ENCODE measurements at places on chromosomes 16 and 17. TPM values are rescaled to one million over a fixed set of nuclear protein-coding genes. Genes with fewer than 3 reads are reported as not detected.

CD300LB gene
- polyA plus RNA-seq, result not detected

DNA sequence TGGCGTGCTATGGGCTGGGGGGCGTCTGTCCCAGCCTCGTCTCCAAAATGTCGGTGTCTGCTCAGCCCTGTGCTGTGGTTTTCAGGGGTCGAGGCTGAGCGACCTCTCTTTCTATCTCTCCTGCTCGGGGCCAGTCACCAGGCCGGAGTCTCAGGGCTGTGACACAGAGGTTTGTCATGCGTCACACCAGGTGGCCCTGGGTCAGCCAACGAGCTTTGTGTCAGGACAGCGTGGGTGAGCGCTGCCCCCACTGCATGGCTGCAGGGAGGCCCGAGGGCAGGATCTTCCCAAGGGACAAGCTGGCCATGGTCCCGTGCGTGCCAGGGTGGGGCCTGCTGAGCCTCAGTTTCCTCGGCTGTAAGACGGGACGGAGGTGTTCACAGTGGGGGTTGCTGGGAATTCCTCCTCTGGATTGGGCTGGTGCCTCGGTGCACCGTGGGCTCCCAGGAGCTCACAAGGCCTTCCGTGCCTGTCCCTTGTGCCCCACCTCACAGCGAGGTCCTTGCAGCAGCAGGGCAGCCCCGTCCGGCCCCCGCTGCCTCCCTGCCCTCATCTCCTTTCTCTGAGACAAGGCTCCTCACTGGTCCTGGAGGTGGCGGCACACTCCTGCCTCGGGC is 50.5 kb downstream of the CBFA2T3 start:
- no peak overlapping the region for H3K4me3 ChIP-seq
- peaks cover 48% of the 10 kb centered on the region for H3K27me3 ChIP-seq
- no peak for DNase-seq
- no peaks in the 10 kb centered on the region for H3K36me3 ChIP-seq
- peaks cover 10% of the 10 kb centered on the region for H3K4me1 ChIP-seq
- H3K27ac ChIP-seq, result no peak overlapping the region

GSDMA gene
- not detected for polyA plus RNA-seq

DNA sequence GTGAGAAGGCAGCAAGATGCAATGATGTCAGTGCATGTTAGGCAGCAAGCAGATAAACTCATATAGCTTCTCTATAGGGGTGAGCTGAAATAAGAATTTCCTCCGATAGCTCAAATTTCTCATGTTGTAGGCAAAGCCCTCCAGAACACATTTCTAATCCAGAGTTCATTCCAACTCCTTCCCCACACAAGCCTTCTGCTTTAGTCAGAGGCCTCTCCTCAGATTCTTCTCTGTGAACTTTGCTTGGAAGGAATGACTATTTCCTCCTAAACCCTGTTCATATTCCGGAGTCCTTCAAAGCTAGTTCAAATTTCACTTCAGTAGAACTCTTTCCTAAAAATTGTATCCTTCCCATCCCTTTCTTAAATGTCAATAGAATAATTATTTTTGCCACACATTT is 144.8 kb downstream of the KCNJ2 start:
- H3K4me3 ChIP-seq, result no peak overlapping the region
- no peaks in the 10 kb centered on the region for H3K27me3 ChIP-seq
- no peak for DNase-seq
- no peak overlapping the region for H3K27ac ChIP-seq

GRCh38 chr16:53689636-53690035 is 14.0 kb downstream of the RPGRIP1L start:
- H3K4me3 ChIP-seq, result no peak overlapping the region
- no peaks in the 10 kb centered on the region for H3K27me3 ChIP-seq
- no peak overlapping the region for H3K27ac ChIP-seq
- peaks cover 40% of the 10 kb centered on the region for H3K36me3 ChIP-seq
- no peak for DNase-seq
- H3K4me1 ChIP-seq, result no peaks in the 10 kb centered on the region

SLC47A1 gene
- polyA plus RNA-seq, result 3.5 TPM

IRX5 gene
- 1.4 TPM for polyA plus RNA-seq

Measured in SK-N-SH (cell line).